ENCODE measurements at places on chromosomes 11 and 22. TPM values are rescaled to one million over a fixed set of nuclear protein-coding genes. Genes with fewer than 3 reads are reported as not detected.
A peak's percentile ranks its signal among the peaks of the same experiment; 100 is the strongest.

LUZP2 gene
- not detected for total RNA-seq

DNA sequence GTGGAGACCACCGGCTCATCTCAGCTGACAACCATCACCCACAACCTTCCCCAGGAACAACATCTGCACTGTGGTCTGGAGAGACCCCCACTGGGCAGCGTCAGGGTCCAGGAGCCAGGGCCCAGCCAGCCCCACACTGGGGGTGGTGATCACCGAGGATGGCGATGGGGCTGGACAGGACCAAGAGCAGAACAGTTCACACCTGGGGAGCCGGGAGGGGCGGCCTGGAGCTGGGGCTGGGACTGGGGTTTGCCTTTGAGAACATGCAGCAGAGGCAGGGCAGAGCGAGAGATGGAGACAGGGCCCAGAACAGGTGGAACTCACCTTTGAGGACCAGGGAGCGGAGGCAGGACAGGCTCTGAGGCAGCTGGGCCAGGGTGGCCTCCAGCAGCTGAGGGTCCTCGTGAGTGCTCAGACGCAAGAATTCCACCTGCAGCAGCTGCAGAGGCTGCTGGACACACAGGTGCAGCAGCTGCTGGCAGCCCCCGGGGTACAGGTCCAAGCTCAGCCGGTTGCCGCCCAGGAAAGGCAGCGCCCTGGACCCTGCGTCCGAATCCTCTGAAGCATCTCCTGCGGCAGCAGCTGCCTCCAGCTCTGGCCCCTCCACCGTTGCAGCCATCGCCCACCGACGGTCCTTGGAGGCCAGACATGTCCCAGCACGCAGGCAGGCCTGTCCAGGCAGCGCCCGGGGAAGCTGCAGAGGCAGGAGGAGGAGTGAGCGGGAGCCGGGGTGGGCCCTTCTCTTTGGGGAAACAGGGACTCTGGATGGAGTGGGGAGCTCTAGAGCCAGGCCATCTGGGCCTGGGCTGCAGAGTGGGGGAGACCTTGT, 1.0 kb downstream of the PIDD1 start:
- H3K4me1 ChIP-seq: peaks cover 17% of the 10 kb centered on the region
- H3K4me3 ChIP-seq: peak overlapping the region; percentile 85
- no peak overlapping the region for H3K27ac ChIP-seq
- H3K27me3 ChIP-seq: no peaks in the 10 kb centered on the region
- peaks cover 2% of the 10 kb centered on the region for H3K36me3 ChIP-seq

GRCh38 chr11:11512502-11512901, 109.3 kb downstream of the GALNT18 start:
- no peaks in the 10 kb centered on the region for H3K4me1 ChIP-seq
- no peaks in the 10 kb centered on the region for H3K36me3 ChIP-seq
- H3K27ac ChIP-seq: no peak overlapping the region
- no peak overlapping the region for H3K4me3 ChIP-seq

ARHGEF17 gene
- total RNA-seq: 0.07 TPM

- H3K36me3 ChIP-seq: peaks cover 1% of the 10 kb centered on the region
- no peaks in the 10 kb centered on the region for H3K27me3 ChIP-seq
- H3K27ac ChIP-seq: no peak overlapping the region
- H3K4me3 ChIP-seq: no peak overlapping the region
- H3K4me1 ChIP-seq: peaks cover 7% of the 10 kb centered on the region
Measured at GRCh38 chr22:49780698-49781288, 46.9 kb downstream of the BRD1 start.

DNA sequence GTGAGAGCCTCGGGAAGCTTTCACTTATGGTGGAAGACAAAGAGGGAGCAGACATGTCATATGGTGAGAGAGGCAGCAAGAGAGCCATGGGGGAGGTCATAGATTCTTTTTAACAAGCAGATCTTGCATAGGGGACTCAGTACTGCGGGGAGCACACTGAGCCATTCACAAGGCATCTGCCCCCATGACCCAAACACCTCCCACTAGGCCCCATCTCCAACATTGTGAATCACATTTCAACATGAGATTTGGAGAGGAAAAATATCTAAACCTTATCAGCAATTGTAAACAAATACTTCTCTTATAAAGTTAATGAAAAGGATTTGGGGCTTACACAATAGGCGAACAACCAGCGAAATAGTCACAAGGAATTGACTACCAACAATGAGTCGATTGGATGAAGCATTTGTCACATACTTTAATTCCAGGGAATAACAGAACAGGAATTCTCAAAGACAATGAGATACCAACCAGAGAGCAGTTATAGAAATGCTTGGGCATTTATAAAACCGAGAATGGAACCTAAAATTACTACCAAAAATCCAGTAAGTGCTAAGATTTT, 7.3 kb downstream of the DDI1 start:
- H3K27ac ChIP-seq: no peak overlapping the region
- H3K4me1 ChIP-seq: no peaks in the 10 kb centered on the region
- no peak overlapping the region for H3K4me3 ChIP-seq
- H3K36me3 ChIP-seq: no peaks in the 10 kb centered on the region
- no peaks in the 10 kb centered on the region for H3K27me3 ChIP-seq
- no peak for DNase-seq

TEX54 gene
- 0.77 TPM for total RNA-seq

GRCh38 chr22:44525941-44526778, 28.1 kb upstream of the RTL6 start:
- H3K27me3 ChIP-seq: peaks cover 18% of the 10 kb centered on the region
- H3K36me3 ChIP-seq: no peaks in the 10 kb centered on the region
- no peak for DNase-seq

HTR3B gene
- not detected for total RNA-seq

DNA sequence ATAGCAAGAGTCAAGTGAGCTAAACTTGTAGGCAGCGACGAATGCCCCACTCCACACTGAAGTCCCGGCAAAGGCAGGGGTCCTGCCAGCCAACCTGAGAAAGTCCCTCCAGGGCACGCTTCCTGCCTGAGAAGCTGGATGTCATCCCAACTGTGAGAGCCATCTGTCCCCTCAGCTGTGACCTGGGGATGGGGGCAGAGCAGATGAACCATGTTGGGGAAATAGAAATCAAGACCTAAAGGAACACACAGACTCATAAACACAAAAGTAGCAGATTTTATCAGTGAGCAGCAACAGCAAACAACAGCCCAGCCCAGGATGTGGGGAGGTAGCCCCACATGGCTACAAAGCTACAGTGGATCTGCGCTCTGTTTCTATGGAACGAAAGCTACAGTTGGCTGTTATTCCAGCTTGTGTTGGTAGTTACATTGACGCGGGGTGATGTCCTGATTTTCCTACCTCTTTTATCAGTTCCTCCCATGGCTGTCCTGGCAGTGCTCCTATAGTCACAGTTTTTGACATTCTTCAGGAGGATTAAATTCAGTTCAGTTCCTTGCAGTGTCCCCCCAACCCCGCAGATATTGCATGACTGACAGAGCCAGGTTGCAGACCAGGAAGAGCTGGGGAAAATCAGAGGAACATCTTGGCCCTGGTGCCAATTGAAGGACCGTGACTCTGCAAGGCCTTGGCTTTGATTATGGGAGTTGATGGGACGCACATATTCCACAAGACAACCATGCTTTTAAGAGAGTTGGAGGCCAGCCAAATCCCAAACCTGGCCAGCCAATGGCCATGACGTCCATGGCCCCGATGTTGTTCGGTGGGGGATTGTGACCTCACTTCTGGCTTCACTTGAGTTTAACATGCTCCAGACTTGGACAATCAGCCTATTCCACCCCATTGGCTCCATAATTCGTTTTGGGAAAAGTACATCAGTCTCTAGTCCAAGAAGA, 14.6 kb downstream of the MRGPRD start:
- no peak for DNase-seq
- H3K4me1 ChIP-seq: peaks cover 14% of the 10 kb centered on the region
- H3K27me3 ChIP-seq: no peaks in the 10 kb centered on the region
- peaks cover 4% of the 10 kb centered on the region for H3K36me3 ChIP-seq
- H3K27ac ChIP-seq: no peak overlapping the region
- H3K4me3 ChIP-seq: no peak overlapping the region

CARNS1 gene
- total RNA-seq: 3.8 TPM

ZDHHC8 gene
- total RNA-seq: 47.6 TPM

- H3K27me3 ChIP-seq: peaks cover 22% of the 10 kb centered on the region
- H3K4me1 ChIP-seq: peaks cover 41% of the 10 kb centered on the region
- peak overlapping the region; percentile 51 for H3K27ac ChIP-seq
- peak overlapping the region; percentile 48 for H3K4me3 ChIP-seq
- H3K36me3 ChIP-seq: no peaks in the 10 kb centered on the region
Measured at GRCh38 chr11:76665172-76665571, 5.4 kb downstream of the LRRC32 start.

DNA sequence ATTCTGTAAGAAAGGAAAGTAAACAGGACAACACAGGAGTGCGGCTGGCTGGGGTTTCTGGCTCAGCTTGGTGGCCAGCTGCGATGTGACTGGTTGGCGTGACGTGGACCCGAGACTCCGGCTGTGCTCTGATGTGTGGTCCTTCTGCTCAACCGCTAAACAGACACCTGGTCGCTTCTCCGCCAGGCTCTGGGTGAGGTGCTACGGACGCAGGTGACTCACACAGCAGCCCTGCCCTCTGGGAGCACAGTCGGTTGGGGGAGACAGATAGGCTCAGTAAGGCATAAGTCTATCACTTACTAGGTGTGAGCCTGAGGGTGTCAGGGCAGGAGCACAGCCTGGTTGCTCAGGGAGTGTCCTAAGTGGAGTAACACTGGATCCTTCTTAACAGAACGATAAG, 8.2 kb downstream of the RTL6 start:
- no peaks in the 10 kb centered on the region for H3K36me3 ChIP-seq
- H3K27ac ChIP-seq: no peak overlapping the region
- no peak for DNase-seq
- no peaks in the 10 kb centered on the region for H3K27me3 ChIP-seq
- no peak overlapping the region for H3K4me3 ChIP-seq

DNA sequence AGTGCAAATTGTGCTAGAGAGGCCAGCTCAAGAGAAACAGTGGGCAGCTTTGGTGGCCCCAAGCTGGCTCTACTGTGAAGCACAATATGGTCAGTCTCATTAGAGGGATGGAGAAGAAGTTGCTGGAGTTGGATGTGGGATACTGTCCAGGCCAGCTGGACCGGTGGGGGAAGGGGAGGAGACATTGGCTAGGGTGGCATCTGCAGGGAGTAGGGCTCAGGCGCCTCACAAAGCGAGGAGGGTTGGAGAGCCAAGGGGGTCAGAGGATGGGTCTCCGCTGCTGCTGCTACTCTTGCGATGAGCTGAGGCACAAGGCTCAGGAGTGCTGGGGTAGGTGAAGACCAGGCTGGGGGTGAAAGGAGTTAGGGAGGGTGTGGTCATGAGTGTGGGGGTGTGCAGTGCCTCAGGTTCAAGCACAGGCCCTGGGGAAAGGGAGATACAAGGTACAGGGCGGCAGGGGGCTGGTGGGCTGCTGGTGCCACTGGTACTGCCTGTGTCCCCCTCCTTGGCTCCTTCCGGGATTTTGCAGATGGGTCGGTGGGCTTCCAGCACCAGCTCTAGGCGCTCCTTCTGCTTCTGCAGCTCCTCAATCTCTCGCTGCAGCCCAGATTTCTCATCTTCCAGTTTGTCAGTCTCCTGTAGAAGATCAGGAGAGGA, 2.3 kb downstream of the CCDC85B start:
- no peaks in the 10 kb centered on the region for H3K27me3 ChIP-seq
- peak overlapping the region; percentile 94 for H3K4me3 ChIP-seq
- H3K36me3 ChIP-seq: peaks cover 4% of the 10 kb centered on the region
- no peak for DNase-seq
- peaks cover 76% of the 10 kb centered on the region for H3K4me1 ChIP-seq

BTG4 gene
- not detected for total RNA-seq

GRCh38 chr11:125110506-125110905, 920 bp downstream of the TMEM218 start:
- H3K27me3 ChIP-seq: no peaks in the 10 kb centered on the region
- H3K27ac ChIP-seq: peak overlapping the region; percentile 84
- DNase-seq: peak; percentile 14
- peaks cover 3% of the 10 kb centered on the region for H3K36me3 ChIP-seq
- peak overlapping the region; percentile 91 for H3K4me3 ChIP-seq
